ELF-1 (cell line): ENCODE measurements at places on chromosomes 5 and 9.
A peak's percentile ranks its signal among the peaks of the same experiment; 100 is the strongest.

DNA sequence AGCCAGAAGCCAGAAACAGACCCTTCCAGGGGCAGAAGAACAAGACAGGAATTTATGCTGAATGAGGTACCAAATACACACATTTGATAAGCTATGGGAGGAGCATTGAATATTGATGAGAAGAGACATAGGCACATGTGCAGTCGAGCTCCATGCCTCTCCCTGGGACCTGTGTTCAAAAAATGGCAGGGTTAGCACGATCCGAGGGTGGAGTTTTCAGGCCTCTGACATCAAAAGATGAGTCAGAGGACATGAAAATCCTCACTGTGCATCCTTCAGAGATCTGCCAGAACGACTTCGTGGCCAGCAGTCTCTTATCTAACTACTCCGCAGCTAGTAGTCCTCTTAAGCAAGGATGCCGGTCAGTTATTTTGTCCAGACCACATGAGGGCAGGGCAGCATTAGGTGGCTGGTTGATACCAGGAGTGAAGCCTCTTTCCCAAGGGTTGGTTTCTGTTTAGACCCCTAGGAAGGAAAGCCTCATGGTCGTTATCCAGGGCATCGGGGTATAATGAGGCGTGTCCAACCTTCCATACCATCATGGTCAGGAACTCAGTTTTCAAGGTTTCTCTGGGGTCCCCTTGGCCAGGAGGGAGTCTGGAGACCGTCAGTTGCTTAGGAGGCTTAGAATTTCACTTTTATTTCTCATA, 11.6 kb upstream of the CMBL start:
- DNase-seq, result peak; percentile 53

DNA sequence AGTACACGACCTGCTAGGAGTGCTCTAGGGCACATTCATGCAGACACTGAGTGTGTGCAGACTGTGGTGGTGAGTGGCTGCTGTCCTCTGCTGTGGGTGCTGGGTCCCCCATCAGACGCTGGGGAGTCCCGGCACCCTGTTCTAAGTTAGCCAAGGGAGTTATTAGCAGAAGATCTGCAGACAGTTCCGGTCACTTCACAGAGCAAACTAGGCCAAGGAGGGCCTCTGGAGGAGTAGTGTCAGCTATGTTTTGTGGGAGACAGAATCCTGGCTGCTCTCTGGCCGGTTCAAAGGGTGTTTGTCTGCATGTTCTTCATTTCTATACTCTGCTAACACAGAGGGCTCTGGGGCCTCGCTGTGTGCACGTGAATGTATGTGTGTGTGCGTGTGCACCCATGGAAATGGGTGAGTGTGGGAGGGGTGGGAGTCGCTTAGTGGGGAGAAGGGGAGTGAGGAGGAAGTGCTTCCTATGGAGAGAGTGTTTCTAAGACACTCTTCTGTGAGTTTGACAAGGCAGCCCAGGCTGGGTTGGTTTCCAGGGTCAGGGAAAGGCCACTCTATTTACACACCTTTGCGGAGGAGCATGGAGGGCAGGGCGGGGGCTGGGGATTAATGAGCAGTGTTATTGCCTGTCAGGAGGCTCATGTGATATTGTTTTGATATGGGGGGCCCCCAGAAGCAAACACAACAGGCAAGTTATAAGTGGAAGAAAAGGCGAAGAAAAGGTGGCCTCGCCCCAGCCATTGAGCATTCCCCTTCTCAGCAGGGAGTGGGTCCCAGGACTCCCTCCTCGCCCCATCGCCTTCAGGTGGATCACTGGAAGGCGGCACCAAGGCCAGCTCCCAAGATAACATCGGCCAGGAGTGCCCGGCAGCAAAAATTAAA, 68.9 kb downstream of the MACROH2A1 start:
- peak; percentile 25 for DNase-seq

GRCh38 chr5:96487859-96488258, 54.8 kb upstream of the PCSK1 start:
- DNase-seq, result no peak

DNA sequence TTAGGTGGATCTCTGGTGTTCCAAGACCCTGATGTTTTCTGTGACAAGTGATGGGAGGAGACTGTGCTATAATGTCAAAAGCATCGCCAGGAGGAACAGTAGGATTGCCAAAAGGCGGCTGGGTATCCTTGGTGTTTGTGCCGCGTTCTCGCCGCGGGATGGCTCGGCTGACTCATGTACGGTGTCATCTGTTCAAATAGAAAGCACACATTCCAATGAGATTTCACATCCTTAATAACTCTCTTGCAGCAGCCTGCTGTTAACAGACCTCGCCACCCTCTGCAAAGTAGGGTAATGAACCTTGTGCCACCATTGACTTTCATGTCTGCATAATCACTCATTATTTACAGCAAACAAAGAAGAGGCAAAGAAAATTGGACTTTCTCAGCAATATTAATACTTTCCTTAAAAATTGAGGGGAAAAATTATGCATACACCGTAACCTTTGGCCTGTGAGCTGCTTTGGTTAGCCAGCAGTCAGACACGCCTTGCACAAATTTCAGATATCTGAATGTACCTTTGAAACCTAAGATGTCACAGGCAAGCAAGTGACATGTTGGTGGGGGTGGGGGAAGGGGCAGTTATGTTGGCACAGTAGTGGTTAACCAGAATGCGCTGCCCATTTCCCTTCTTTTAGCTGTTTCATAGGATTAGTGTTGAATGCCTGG, 289.4 kb downstream of the EFNA5 start:
- DNase-seq, result no peak

GRCh38 chr5:134053840-134054338, 49.1 kb upstream of the VDAC1 start:
- DNase-seq, result no peak

- no peak for DNase-seq
Observed at GRCh38 chr5:59767211-59767605, 126.3 kb downstream of the PDE4D start.

GRCh38 chr5:111364992-111365391, 140.8 kb downstream of the CAMK4 start:
- DNase-seq, result no peak

- DNase-seq, result no peak
Observed at GRCh38 chr5:169242849-169243186, 58.1 kb downstream of the SLIT3 start.

DNA sequence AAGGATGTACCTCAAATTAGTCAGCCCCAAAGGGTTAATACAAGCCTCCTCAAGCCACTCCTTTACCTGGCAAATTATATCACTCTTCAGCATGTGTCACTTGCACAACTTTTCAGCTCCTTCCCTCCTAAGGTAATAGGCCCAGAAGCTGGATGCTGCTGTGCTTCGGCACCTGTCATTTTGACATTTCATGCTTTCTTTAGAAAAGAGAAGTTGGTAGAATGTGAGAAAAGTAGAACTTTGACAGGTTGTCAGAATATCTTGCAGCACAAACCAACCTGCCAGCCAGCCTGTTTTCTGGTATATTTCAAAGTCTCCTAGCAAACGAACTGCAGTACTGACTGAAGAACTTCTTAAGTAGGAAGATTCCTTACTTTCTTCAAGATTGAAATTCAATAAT, 2136.9 kb downstream of the MAT2B start:
- no peak for DNase-seq

DNA sequence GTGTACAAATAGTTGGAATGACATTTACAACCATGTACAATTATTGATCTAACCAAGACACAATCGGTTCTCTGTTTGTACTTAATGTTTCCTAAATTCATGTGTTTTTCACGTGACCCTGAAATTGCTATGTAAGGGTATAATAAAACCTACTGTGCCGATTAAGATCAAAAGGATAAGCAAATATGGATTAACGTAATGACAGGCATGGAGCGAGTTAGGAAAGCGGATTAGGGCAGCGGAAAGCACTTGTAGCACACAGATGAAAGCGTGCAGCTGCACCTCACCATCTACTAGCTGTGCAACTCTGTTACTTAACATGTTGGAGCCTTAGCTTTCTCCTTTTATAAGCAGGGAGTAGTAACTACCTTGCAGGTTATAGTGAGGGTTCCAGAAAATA, 38.3 kb upstream of the ZFYVE16 start:
- DNase-seq, result no peak

DNA sequence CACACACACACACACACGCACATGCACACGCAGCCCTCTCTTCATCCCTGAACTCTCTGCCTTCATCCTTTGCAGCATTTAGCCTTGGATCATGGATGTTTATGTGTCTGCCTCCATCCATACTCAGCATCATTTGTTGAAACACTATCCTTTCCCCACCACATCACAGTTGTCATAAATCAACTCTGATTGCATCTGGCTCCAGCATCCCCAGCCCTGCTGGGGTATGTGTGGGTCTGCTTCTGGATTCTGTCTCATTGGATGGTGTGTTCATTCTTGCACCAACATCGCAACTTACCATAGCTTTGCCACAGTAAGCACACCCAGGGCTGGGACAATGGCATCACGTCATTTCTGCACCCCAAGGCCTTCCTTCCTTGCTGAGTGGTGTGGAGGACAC, 175.4 kb downstream of the RGS3 start:
- no peak for DNase-seq

DNA sequence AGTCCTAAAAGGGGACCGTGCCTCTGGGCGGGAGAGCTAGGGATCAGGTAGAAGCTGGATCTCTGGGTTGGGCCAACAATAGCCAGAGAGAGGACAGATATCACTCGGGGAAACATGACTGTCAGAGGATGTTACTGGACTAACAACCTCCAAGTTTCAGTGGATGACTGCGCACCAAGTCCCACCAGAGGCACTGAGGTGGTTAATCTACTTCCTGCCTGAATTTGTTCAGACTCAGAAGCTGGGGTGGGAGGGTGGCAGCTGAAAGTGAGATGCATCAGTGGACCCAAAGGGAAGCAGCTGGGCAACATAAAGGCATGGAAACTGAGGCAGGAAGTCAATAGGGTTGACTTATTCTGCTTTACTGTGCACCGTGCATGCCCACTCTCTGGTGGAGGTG, 130.1 kb upstream of the SLC44A1 start:
- no peak for DNase-seq

DNA sequence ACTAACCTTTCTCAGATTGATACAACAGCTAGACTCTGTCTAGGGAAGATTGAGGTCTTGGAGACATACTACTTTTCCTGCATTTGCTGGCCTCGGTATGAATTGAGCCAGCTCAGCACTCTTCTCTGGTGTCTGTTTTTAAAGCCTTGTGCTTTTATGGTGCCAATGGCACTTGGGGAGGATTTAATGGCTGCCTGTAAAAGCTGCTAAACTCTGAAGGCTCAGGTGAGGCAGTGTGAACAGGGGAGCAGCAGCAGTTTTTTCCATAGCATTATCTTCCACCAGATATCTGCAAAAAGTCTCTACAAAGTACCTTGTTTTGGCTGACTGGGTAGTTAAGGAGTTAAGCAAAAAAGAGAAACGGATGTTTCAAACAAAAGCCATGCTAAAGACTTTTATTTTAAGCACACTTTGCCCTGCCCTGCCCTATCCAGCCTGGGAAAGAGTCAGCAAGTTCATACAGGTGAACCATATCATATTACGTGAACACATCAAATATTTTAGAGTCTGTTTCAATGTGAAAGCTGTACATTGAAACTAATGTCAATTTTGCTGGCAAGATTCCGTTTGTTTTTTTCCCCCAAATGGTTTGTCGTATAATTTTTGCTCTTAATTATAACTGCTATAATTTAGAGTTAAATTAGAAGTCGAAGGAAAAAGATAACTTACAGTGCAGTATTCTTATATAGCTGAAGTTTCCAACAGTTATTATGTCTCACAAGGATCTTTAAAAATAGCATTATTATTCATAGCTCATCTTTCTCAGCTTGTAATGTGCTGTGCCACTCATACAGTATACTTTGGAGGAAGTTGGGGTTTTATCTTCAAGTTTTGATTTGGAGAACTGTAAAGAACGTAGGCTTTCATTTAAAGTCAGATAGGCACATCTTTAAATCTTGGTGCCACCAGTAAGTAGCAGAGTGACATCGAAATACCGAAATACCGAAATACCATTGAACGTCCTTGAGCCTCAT, 424.1 kb upstream of the CD180 start:
- peak; percentile 12 for DNase-seq

DNA sequence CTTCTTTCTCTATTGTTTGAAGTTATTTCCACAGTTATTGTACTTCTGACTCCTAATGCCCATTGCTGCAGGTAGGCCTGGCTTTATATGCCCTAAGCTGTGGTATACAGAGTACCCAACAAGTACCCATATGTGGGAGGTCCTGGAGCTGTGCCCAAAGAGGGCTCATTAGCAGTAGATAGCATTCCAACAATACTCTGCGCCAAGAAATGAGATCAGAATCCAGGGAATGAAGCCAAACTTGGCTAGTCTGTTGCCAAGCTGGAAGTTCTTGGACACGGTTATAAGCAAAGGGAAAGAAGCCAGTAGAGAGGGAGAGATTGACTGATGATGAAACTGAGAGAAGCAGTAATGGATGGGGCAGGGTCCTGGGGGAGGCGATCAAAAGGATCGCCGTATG, 29.7 kb upstream of the FAM169A start:
- DNase-seq, result no peak

DNA sequence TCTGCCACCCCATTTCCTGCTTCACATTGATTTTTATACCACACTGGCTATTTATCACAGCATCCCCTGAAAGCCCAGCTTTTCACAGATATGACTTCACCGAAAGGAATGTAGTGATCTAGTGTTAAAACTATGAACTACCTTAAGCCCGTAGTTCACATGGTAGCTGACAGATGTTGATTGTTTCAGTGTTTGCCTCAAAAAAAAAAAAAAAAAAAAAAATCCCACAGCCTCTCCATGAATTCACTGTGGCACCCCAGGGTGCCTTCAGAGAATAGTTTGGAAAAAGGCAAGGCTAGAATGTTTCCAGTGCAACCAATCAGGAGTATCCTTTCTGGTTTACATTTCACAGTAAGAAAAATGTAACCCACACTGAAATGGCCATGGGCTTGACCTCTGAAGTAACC, 37.1 kb downstream of the GLIS3 start:
- no peak for DNase-seq

DNA sequence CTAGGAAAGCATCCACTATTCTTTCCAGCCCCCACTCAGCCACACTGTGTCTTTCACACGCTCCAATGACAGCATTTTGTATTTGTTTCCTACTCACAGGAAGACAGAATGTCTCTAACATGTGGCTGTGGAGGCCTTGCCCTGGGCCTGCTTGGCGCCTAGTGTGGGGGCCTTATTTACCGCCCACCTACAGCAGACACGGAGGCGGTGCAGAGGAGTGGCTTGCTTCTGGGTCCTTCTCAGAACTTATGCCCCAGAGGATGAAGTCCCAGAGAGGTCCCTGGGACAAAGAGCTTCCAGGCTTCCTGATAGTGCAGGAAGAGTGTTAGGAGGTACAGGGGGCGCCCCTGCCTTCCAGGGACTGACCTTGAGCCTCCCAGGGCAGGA, 8.5 kb upstream of the MRNIP start:
- DNase-seq, result no peak

GRCh38 chr9:130118841-130119518, 53.2 kb upstream of the NCS1 start:
- peak; percentile 87 for DNase-seq

- DNase-seq, result no peak
Observed at GRCh38 chr5:54838843-54839242, 146.6 kb downstream of the ESM1 start.

GRCh38 chr5:87751824-87752223, 339.1 kb upstream of the CCNH start:
- no peak for DNase-seq

- no peak for DNase-seq
Observed at GRCh38 chr9:124780757-124781151, 3.8 kb downstream of the OLFML2A start.

- DNase-seq, result no peak
Observed at GRCh38 chr5:136089791-136090190, 42.9 kb upstream of the SMAD5 start.

- peak; percentile 91 for DNase-seq
Observed at GRCh38 chr9:87497604-87498045, at the start of gene DAPK1. Gene DAPK1 (plus strand): TSS chr9:87497867. CDS start chr9:87499078, 1,211 bp downstream.
